Activated T-cell treated with anti-CD3 and anti-CD28 coated beads, Interleukin-2, amount 50 U/mL, for 72 hours (primary cell): ENCODE measurements at places on chromosomes 7 and 10. TPM values are rescaled to one million over a fixed set of nuclear protein-coding genes. Genes with fewer than 3 reads are reported as not detected.

Gene ABCB4
- 0.07 TPM for total RNA-seq

Gene UCN3
- total RNA-seq, result not detected

Gene TBX20
- 0.16 TPM for total RNA-seq

Gene HTR5A
- not detected for total RNA-seq

Gene HOXA7
- total RNA-seq, result not detected

Gene FAM25G
- not detected for total RNA-seq

DNA sequence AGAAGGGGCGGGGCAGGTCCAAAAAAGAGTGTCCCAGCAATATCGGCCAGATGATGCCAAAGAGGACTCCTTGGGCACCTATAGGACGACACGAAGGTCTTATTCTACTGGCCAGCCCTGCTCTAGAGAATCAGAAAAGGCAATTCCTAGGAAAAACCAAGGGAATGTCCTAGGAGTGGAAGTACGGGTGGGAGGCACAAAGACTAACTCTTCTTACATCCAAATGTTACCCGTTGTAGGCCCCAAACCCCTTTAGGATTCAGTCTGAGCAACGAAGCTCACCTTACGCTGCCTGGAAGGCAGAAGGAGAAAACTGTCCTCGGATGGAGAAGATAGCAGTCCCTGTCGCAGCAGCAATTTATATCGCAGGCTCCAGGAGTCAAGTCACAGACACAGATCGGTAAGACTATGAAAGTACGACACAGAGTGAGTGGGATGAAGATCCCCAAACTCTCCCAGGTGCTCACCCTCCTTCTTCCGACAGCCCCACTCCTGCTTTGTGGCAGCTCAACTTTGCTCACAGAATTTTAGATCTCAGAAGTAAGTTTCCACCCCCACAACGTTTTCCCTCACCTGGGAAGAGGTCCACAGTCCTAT, 558 bp downstream of the TCTN3 start:
- H3K36me3 ChIP-seq, result peaks cover 17% of the 10 kb centered on the region
- peaks cover 45% of the 10 kb centered on the region for H3K4me1 ChIP-seq
- peak overlapping the region; percentile 98 for H3K27ac ChIP-seq
- H3K27me3 ChIP-seq, result no peaks in the 10 kb centered on the region
- peak overlapping the region; percentile 97 for H3K4me3 ChIP-seq

DNA sequence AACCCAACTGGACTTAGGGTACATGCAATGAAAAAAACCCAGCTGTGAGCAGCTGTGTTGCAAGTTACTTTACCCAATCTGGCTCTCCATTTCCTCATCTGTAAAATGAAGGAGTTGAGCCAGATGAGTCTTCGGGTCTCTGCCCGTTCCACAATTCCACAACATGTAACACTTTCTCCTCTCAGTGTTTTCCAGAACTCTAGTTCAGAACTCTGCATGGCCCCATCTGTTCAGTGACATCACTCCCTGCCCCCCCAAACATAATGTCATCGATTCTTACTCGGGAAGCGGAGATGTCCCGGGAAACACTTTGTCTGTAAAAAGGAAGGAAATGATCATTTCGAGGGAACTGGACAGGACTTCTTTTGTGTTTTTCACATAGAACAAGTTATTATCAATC, 2.5 kb downstream of the SH3PXD2A start:
- H3K4me1 ChIP-seq, result peaks cover 10% of the 10 kb centered on the region
- no peaks in the 10 kb centered on the region for H3K36me3 ChIP-seq
- H3K27ac ChIP-seq, result no peak overlapping the region
- DNase-seq, result no peak

- H3K27me3 ChIP-seq, result no peaks in the 10 kb centered on the region
- no peak for DNase-seq
- no peaks in the 10 kb centered on the region for H3K4me1 ChIP-seq
- H3K4me3 ChIP-seq, result no peak overlapping the region
- no peak overlapping the region for H3K27ac ChIP-seq
Measured at GRCh38 chr10:129448539-129448938, 18.5 kb upstream of the MGMT start.

- no peak overlapping the region for H3K4me3 ChIP-seq
- no peak overlapping the region for H3K27ac ChIP-seq
- H3K36me3 ChIP-seq, result no peaks in the 10 kb centered on the region
- no peaks in the 10 kb centered on the region for H3K4me1 ChIP-seq
Measured at GRCh38 chr10:106508950-106509349, 655.6 kb downstream of the SORCS1 start.

Gene PLXNA4
- total RNA-seq, result 1.1 TPM

- H3K27me3 ChIP-seq, result no peaks in the 10 kb centered on the region
- no peaks in the 10 kb centered on the region for H3K36me3 ChIP-seq
- H3K4me3 ChIP-seq, result no peak overlapping the region
- no peak for DNase-seq
- peaks cover 59% of the 10 kb centered on the region for H3K4me1 ChIP-seq
Measured at GRCh38 chr7:127858915-127859189, 172.4 kb downstream of the LRRC4 start.

GRCh38 chr10:92837456-92837855, 10.9 kb upstream of the EXOC6 start:
- DNase-seq, result no peak
- no peaks in the 10 kb centered on the region for H3K27me3 ChIP-seq

Gene MKI67
- total RNA-seq, result 249 TPM

Gene POLR3A
- 20.9 TPM for total RNA-seq

Gene HOXA13
- total RNA-seq, result not detected

Gene CAMK2B
- 1.4 TPM for total RNA-seq
